Sigmoid colon (tissue), 7 donors: ENCODE measurements at places on chromosomes 13 and 19. TPM values are rescaled to one million over a fixed set of nuclear protein-coding genes. Genes with fewer than 3 reads are reported as not detected.
A peak's percentile ranks its signal among the peaks of the same experiment; 100 is the strongest.

The RNF113B gene
- not detected for total RNA-seq

The GZMM gene
- total RNA-seq = 0.49 TPM

The RNF225 gene
- total RNA-seq = not detected

GRCh38 chr19:38730470-38730730, 13.9 kb downstream of the CAPN12 start:
- H3K36me3 ChIP-seq = peaks cover under 1% of the 10 kb centered on the region
- H3K4me3 ChIP-seq = no peak overlapping the region
- no peak overlapping the region for H3K27ac ChIP-seq
- DNase-seq = peak; percentile 51
- no peaks in the 10 kb centered on the region for H3K4me1 ChIP-seq
